Cortex of kidney (tissue), 1 donor: ENCODE measurements at places on chromosomes 7 and 10.

DNA sequence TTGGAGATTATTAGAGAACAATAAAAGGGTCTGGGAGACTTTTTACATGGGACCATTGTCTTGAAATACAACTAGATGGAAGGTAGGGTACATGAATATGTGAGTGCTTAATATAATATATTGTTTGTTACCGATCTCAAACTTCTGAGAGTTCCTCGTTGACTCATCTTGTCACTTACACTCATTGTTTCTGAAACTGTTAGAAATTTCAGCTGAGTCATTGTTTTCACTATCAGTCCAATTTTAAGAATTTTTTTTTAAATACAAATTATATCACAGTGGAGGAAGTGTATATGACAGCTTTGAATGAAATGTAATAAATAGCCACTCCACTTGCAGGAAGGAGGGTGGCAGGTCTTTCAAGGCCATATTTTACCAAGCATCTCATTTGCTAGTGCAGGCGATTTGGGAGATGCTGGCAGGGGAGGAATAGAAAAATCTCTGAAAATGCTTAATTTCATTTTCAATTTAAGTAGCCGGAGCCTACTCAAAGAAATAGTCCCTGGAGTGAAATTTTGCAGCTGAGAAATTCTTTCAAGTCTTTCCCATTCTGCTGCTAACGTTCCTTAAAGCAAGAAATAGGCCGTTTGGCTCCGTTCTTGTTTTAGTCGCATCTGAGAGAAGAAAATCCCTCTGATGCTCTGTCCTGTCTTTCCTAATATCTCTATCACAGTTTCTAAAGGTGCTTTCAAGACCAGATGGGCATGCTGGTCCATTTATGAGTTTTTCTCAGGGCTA lies 1404.2 kb upstream of the CELF2 start:
- DNase-seq, result no peak

- no peak for DNase-seq
Observed at GRCh38 chr7:103691291-103691690, 245.3 kb upstream of the SLC26A5 start.

DNA sequence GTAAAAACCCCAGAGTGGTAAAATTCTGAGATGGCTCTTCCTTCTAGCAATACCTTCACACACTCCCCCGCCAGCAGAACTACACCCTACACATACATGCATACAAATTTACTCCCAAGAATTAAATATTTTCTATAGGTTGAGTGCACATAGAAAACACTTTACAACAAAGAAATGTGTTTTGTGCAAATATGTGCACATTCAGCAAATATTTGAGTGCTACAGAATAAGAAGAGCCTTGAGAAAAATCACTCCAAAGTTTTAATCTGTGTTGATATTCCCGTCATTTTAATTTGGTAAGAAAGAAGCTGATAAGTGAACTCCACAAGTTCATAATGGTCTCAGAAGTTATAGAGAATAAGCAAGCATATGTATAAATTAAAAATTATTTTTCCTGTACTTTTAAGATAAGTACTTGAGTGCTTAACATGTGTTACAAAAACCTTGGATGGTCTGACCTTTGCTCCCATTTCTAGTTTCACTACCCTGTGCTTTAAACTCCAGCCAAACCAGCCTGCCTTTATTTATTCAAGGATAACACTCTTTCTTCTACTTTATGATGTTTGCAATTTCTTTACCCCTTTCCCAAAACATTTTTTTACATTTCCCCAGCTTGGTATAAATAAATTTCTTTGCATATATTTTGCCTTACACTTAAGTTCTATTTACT lies 733.5 kb upstream of the LRRTM3 start:
- DNase-seq, result no peak

DNA sequence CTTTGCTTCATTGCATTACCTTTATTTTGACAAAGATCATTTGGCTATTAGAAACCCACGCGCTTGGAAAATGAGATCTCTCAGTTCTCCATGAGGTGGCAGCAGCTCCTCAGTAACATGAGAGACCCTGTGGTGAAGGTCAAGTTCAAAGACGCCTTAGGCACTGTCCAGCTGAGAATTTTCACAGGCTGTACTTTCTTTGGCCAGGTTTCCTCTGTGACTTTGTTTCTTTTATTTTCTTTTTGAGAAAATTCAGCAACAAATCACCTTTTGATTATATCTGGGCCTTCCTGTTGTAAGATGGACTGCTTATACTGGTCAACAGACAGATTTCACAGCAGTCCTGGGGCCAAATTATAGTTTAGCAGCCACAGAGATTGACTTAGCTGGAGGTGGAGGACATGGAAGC lies 54.5 kb downstream of the RAB18 start:
- no peak for DNase-seq

DNA sequence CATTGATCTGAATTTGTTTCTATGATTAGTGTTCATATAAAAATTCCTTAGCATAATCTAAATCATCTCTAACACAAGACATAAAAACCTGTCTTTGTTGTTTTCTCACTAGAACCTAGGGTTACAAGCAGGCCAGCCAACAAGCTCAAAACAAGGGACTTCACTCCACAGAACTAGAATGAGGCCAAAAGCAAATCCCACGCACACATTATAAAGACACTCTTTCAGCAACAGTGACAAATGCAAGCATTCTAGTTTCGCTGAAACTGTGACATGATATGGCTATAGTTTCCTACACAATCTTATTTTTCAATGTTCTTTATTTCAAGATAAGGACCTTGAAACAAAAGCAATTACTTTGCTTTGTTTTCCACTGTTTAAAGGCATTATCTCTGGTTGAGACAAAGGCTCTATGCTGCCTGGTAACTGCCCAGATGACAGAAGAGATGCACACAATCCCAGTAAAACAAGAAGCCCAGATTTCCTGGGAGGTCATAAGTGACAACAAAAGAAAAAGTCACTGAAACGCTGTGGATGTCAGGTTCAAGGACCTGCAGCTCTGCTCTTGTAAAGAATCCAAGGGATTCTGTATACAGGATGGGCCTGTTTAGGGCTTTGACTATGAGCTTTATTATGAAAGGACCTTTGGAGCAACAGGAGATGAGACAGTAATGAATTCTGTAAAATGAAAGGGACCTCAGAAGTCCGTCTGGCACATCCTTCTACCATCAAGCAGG lies 105.3 kb downstream of the SORCS1 start:
- no peak for DNase-seq

GRCh38 chr7:106774768-106775551 lies 90.1 kb upstream of the PIK3CG start:
- DNase-seq, result no peak

DNA sequence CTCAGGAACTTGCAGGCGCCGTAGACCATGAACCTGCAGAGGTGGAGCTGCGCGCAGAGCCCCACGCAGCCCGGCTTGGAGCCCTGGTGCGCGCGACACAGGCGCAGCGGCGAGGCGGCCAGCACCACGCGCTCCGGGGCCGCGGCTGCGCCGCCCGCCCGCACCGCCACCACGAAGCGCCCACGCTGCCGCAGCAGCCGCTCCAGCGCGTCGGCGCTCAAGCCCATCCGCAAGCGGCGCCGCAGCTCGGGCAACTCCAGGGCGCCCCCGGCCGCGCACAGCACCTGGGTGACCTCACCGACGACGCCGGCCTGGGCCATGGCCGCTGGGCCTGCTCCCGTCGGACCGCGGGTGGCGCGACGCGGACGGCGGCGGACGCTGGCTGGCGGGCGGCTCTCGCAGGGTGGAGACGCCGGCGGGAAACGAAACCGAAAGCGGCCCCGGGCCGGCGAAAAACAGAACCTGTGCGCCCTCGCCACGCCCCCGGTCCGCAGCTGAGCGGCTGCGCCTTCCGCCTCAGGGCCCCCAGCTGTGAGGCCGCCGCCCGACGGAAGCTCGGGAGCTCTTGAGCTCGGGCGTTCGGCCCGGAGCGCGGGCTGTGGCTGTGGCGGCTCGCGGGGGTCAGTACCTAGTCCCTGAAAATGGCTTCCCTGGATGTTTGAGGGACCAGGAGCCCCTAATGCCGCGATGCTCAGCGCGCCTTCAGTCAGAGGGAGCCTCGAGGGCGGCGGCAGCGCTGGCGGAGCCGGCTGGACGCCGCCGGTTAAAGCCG lies at the start of gene PARP12:
TSS of gene PARP12 (minus strand) at position 424 of the 772 bp plus-strand sequence. CDS start at position 320, 104 bp downstream.
- no peak for DNase-seq

GRCh38 chr7:158834878-158835784 lies 5.8 kb upstream of the ESYT2 start:
- no peak for DNase-seq

GRCh38 chr10:112308125-112308502 lies 24.9 kb downstream of the TECTB start:
- no peak for DNase-seq

DNA sequence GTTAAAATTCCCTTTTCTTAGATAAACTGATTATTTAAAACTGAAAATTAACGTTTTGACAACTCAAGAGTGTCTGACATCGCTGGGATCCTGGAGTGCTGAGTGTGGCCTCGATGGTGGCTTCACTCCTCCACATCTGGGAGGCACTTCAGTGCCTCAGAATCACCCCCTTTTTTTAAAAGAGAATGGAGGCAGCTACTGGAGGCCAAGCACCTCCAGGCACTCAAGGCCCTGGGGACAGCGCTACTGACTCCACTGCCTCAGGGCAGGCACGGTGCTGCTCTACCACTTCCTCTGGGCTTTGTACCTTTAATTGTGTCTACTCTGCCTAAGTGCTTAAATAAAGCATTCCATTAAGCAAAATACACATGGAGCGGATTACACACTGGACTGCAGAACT lies 27.2 kb upstream of the NCAPG2 start:
- no peak for DNase-seq

GRCh38 chr10:239109-239508 lies 103.9 kb downstream of the ZMYND11 start:
- no peak for DNase-seq

GRCh38 chr7:135428011-135428410 lies 81.9 kb downstream of the CNOT4 start:
- no peak for DNase-seq

- DNase-seq, result no peak
Observed at GRCh38 chr10:452512-453426, 236.7 kb downstream of the DIP2C start.

DNA sequence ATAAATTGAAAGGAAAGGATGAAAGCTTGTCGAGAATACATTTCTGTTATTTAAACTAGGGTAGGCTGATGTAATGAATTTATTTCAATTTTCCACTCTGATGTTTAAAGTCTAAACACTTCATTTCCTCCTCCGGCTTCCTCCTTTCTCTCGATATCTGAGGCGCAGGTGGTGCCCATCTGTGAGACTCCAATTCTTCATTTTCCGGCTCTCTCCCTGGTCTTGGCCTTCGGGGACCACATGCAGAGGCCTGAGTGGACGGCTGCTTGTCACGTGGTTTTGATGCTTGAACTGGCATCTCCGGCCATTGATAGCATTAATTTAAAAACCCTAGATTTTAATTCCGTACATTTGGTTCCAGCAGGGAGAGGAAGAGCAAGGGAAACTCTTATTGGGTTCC lies 5.8 kb upstream of the ADARB2 start:
- DNase-seq, result no peak

DNA sequence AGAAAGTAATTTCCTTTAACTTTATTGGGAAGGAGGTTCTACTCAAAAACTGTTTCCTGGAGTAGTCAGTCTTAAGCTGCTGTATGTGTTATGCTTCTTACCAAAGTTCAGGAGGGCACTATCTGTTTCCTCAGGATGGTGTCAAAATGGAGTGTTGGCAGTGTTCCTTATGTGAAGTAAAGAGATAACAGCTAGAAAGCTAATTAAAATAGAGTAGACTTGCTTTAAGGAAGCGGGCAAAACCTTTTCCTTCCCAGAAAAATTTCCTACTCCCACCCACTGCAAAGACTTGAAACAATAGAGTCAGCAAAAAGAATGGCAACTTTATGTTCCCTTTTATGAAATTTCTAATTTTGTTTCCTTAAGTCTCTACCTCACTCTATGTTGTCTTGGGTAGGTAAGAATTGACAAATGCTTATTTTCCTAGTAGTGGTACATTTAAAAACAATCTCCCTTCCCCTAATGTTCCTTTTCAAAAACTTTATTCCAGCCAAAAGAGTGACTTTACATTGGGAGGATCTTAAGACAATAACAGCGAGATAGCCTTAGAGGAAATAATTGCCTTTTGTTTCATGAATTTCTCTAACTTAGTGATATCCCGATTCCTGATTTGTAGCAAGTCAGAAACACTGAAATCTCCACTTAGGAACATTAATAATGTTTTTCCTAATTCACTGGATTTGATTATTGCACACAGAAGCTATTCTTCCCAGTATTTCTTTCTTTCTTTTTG lies 26.5 kb upstream of the ENTPD1 start:
- DNase-seq, result no peak

- DNase-seq, result no peak
Observed at GRCh38 chr10:94640562-94640961, 43.0 kb upstream of the CYP2C18 start.

DNA sequence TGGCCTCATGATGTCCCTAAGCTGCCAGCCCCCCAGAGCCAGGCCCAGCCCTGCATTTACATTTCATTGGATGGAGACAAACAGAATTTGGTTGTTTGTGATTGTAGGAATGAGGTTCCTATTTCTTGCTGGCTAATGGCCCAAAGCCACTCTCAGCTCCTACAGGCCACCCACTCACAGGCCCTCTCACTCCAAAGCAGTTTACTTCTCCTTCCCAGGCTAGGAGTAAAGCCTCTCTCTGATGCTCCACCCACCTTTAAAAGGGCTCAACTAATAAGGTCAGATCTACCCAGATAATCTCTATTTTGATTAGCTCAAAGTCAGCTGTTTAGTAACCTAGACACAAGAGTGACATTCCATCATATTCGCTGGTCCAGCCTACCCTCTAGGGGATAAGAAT lies 11.2 kb upstream of the CUZD1 start:
- no peak for DNase-seq

DNA sequence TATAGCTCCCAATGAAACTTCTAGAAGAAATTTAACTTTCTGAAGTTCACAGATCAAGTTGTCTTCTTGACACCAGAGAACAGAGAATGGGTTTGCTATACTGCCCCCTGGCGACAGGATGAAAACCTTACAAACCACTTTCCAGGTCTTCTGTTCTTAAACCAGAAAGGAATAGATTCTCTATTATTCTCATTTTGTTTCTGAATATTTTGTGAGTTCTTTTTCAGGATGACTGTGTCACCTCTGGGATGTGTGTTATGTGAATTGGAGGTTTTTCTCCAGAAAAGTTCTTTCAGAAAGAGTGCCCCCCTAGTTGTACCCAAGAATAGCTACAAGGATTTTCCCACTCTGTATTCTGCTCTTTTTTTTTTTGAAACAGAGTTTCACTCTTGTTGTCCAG lies 6.3 kb downstream of the IFT22 start:
- DNase-seq, result no peak

- DNase-seq, result no peak
Observed at GRCh38 chr7:42315631-42316030, 78.6 kb upstream of the GLI3 start.

- no peak for DNase-seq
Observed at GRCh38 chr7:94525923-94526322, 16.3 kb downstream of the CASD1 start.

DNA sequence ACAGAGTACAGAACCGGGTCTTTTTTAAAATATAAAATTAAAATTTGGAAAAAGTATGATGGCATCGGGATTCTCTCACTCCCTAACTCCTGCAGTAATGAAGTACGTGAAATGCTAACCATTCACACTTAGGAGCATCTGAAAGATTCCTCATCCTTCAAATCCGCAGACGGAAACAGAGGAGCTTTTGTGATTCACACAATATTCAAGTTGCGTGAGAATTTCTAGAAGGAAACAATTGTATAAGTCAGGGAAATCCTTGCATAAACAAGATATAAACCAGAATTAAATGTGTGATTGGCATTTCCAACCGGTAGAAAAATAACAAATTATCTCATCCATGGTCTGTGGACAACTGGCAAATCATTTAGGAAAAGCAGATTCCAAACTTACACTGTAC lies 103.2 kb upstream of the ADAM12 start:
- no peak for DNase-seq
